Activated T-helper 17 cell treated with anti-CD3 and anti-CD28 coated beads, Interleukin-2, amount 50 U/mL, for 72 hours (primary cell): ENCODE measurements at places on chromosomes 7 and 10.

- no peak for ATAC-seq
These were observed 65.5 kb downstream of the MLLT10 start for GRCh38 chr10:21599582-21599981.

- ATAC-seq = no peak
These were observed 167.6 kb downstream of the ZNF365 start for GRCh38 chr10:62541811-62542210.

- no peak for ATAC-seq
These were observed 462.2 kb upstream of the MKI67 start for GRCh38 chr10:128588402-128588801.

- ATAC-seq = no peak
These were observed 81.0 kb downstream of the CNOT4 start for GRCh38 chr7:135428879-135429278.

DNA sequence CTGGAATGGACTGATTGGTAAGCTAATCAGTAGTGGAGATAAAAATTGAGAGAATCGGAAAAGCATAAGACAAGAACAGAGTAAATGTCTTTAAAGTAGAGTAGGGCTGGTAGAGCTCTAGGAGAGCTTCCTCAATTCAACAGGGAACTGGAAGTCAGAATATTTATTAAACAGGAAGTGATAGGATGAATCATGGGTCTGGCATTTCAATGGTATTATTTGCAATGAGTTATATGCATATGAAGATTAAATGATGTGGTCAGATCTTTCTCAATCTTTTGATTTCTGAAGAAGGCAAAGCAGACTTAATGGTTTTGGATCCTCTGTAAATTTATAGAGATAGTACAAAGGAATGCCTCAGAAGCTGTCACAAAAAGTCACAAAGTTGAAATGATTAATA is 349.0 kb downstream of the HPSE2 start:
- ATAC-seq = no peak

- no peak for ATAC-seq
These were observed 174.5 kb upstream of the PRSS58 start for GRCh38 chr7:142432377-142432776.

GRCh38 chr7:4745971-4746919 is 29.2 kb upstream of the AP5Z1 start:
- peak; percentile 30 for ATAC-seq

DNA sequence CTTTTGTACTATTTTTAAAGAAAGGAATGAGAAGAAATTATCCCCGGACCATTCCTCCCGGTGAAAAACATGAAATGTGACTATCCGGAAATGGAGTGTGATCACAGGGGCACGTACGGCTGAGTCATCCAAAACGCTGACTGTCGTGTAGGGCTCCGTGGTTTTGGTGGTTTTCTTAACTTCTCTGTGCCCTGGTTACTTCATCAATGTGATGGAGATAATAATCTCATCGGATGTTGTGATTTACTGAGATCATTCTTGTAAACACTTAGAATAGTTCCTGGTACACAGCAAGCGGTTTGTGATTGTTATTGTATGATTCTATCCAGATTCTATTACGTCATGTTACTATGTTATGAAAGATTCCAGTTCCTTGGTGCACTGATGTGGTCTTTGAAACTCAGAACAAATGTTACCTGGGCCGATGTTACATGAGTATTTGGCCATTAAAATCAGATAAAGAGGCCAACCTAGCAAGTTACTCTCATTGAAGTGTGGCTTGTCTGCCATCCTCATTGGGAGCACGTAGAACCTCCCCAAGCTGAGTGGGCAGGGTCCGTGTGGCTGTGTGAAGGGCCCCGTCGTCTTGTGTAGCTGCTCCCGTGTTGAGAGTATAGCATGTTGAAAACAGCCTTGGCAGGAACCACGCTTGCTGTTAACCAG is 99.5 kb downstream of the CAMK1D start:
- ATAC-seq = peak; percentile 91

- ATAC-seq = no peak
These were observed 661.7 kb downstream of the IPMK start for GRCh38 chr10:57605948-57606485.

DNA sequence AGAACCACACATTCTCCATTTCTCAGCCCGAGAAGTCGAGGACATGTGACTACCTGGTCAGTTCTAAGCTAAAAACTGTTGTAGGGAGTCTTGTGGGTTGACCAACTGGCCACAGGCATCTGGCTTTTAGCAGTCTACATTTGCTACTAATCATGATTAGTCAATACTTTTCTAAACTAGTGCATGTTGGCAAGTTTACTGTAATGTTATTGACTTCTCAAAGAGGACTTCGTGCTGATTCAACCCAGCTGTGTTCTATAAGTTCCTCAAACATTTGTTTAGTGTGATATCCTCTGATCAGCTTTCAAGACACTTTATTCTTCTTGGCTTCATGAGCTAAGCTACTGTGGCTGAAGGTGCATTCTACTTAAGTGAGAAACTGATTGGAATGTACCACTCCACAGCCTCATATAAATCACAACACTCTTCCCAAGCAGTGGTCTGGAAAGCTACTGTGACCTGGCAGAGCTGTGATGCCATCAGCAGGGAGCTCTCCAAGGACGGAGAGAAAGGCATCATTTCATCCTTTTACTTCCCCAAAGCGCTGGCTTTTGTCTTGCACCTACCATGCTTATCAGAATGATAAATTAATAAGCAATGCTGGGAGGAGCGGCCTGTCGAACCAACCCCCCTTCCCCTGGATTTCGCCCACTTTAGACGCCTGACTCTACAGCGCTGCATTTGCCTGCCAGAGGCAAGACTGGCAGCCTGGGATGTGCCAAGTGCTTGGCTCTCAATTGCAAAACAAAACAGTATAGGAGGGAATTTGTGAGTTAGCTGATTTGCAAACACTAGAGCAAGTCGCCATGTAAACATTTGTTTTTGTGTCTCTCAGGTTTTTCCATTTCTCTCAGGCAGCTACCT is 206.7 kb upstream of the PLXNA4 start:
- ATAC-seq = no peak

GRCh38 chr7:65216469-65216868 is 157.2 kb upstream of the ZNF92 start:
- ATAC-seq = peak; percentile 60

DNA sequence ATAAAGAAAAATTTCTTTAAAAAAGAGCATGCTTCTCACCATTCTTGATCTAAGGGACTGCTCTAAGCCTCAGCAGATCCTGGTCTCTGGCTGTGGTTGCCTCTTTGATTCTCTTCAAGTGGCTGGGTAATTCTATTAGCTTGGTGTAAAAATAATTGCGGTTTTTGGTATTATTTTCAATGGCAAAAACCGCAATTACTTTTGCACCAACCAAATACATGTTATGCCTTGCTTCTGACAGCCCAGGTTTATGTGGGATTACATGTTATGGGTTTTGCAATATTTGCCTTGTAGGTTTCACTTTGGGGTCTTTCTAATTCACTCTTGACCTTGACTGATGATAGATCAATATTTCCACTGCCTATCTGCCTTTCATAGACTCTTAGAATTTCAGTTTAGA is 20.0 kb upstream of the CREB5 start:
- no peak for ATAC-seq

DNA sequence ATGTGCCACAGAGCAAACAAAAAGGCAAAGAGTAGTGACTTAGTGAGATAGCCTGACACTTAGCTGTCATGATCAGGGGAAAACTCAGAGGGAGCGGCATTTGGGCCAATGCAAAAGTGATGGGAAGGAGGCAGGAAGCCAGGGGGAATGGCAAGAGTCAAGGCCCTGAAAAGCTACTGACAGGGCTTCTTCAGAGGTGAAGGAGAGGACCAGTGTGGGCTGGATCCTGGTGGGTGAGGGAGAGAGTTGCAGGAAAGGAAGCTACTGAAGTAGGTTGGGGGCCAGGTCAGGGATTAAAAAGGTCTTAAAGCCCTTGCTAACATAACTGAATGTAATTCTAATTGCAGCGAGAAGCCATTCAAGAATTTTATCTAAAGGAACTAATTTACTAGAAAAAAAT is 117.0 kb downstream of the AASS start:
- ATAC-seq = no peak

DNA sequence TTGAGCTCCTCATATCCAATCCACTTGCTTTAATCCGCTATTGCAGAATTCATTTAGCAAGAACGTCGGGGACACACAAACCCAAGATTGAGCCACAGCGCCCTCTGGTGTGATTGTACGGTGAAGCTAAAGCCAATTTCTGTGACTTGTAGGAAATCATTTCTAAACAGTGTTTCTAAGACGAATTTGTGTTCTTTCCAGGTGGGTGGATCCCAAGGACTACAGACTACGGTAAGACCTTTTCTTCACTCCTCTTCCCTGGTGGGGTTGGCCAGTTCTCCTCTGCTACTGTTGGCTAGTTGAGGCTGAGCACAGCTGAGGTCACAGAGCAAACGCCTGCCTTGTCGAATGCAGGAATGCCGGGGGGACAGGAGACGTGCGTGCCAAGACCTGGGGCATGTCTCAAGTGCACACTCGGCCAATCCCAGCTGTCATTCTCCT is 5.2 kb downstream of the DMBT1 start:
- ATAC-seq = no peak

- ATAC-seq = peak; percentile 35
These were observed 36.9 kb downstream of the NAMPT start for GRCh38 chr7:106247841-106248240.

DNA sequence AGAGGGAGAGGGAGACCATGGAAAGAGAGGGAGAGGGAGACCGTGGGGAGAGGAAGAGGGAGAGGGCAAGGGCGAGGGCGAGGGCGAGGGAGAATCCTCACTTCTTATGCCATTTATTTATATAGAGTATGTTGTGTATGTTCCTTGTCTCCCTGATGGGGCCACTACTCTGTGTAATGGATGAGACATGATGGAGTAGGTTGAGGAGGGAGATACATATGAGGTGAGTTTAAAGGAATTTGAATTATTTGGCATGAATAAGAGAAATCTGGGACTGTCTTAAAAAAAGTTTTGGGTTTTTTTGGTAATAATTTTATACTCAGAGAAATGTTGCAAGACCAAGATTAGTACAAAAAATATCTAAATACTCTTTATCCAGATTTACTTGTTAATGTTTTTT is 20.1 kb downstream of the CCSER2 start:
- no peak for ATAC-seq

DNA sequence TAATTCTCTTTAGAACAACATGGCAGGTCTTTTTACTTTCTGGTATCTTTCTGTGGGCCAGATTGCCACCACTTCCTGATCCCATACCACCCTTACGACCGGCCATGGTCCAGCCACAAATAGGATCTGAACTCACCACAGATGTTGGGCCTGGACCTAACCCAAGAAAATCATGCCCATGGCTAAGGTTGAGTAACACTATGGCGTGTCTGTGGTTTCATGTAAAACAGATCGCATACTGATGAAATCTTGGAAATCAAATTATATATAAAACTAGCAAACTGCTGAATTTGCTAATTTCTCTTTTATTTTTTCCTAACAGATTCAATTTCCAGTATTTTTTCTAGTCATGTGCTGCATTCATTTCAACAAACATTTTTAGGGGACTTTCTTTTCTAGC is 77.2 kb downstream of the CH25H start:
- ATAC-seq = no peak

GRCh38 chr10:1395025-1395480 is 338.9 kb downstream of the WDR37 start:
- ATAC-seq = no peak

- no peak for ATAC-seq
These were observed 47.9 kb downstream of the CELF2 start for GRCh38 chr10:11065567-11065966.

DNA sequence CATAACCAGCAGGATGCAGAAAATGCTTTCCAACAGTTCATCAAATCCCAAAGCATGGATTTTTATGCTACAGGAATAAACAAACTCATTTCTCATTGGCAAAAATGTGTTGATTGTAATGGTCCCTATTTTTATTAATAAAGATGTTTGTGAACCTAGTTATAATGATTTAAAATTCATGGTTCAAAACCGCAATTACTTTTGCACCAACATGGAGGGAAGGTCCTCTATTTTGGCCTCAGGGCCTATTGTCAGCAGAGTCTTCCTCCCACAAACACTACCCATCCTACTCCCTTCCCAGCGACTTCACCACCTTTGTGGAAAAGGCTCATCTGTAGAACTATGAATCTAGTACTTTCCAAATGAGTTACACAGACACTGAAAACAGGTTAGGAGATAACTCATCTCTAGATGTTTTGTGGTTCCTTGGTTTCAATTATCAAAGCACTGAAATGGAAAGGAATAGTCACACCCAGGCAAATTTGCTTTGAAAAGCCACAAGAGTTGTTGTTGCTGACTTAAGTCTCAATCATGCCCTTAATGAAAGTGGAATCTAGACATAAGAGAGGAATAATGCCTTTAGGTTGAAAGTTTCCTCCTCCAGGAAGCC is 59.4 kb upstream of the FRMD4A start:
- peak; percentile 86 for ATAC-seq

DNA sequence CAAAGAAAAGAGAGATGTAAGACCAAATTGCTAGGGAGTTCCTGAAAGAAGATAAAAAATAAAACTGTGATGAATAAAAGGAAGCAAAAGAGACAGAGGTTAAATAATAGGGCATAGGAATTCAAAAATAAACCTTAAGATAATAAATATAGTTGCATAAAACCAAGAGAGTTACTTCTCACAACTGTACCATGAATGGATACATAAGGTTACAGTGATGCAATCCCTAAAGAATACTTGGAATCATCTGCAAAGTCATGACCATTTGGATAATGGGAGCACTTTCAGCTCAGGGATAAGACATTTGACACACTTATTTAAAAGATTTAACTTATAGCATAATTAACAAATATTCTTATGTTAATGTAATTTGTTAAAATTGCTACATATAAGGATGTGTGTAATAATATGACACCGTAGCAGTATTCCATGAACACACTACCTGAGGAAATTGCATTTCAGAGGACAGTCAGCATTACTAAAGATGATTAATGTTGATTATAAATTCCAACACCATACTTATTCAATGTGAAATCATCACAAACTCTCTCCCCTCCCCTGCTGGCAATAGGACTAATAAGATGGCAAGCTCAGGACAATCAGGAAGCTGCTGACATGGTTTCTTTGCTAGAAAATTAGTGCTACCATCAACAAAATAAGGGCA is 202.1 kb upstream of the AKR1E2 start:
- no peak for ATAC-seq

DNA sequence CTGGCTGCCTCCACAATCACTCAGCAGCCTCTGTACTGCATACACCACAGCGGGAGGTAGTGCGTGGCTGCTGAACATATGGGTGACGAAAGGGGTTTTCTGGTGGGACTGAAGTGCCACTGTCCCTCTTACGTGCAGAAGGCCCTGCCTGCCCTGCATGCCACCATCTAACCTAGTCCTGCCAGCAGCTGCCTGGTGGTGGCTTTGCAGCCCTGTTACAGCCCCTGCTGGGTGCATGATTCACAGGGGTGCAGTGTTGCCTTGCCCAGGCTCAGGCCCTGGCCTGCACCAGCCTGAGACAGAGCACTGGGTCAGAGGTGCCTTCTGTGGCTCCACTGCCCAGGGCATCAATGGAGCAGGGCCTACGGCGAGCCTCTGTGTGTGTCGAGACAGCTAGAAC is 50.1 kb downstream of the SYPL1 start:
- ATAC-seq = peak; percentile 29

DNA sequence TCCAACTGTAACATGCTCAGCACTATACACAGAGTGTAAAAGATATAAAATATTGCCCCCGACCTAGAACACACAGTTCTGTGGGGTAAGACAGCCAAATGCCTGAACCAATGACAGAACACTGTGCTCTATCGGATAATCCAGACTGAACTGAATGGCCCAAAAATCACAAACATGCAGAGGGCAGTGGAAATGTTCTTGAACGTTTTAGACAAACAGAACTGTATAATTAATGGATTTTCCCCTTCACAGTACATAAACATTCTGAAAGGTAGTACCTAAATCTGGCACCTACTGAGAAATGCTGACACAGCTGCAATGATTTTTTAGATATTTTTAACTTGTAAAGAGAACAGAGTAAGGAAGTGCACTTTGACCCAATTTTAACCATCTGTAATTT is 33.4 kb downstream of the PARD3 start:
- ATAC-seq = no peak
